Testis (tissue), 5 donors: ENCODE measurements at places on chromosomes 13 and 19. TPM values are rescaled to one million over a fixed set of nuclear protein-coding genes. Genes with fewer than 3 reads are reported as not detected.

GRCh38 chr13:27306364-27306763 lies 35.7 kb downstream of the RASL11A start:
- no peak for DNase-seq
- no peak overlapping the region for H3K27ac ChIP-seq
- no peaks in the 10 kb centered on the region for H3K36me3 ChIP-seq
- H3K4me1 ChIP-seq: no peaks in the 10 kb centered on the region
- no peaks in the 10 kb centered on the region for H3K27me3 ChIP-seq

GRCh38 chr13:113898391-113898790 lies 34.5 kb upstream of the GAS6 start:
- no peaks in the 10 kb centered on the region for H3K4me1 ChIP-seq
- H3K27me3 ChIP-seq: no peaks in the 10 kb centered on the region
- no peak for DNase-seq
- H3K4me3 ChIP-seq: no peak overlapping the region
- no peaks in the 10 kb centered on the region for H3K36me3 ChIP-seq
- H3K27ac ChIP-seq: no peak overlapping the region

GRCh38 chr13:99075268-99076191 lies 97.7 kb upstream of the DOCK9 start:
- no peak overlapping the region for H3K27ac ChIP-seq
- H3K36me3 ChIP-seq: no peaks in the 10 kb centered on the region
- no peak for DNase-seq
- H3K27me3 ChIP-seq: no peaks in the 10 kb centered on the region
- no peaks in the 10 kb centered on the region for H3K4me1 ChIP-seq

DNA sequence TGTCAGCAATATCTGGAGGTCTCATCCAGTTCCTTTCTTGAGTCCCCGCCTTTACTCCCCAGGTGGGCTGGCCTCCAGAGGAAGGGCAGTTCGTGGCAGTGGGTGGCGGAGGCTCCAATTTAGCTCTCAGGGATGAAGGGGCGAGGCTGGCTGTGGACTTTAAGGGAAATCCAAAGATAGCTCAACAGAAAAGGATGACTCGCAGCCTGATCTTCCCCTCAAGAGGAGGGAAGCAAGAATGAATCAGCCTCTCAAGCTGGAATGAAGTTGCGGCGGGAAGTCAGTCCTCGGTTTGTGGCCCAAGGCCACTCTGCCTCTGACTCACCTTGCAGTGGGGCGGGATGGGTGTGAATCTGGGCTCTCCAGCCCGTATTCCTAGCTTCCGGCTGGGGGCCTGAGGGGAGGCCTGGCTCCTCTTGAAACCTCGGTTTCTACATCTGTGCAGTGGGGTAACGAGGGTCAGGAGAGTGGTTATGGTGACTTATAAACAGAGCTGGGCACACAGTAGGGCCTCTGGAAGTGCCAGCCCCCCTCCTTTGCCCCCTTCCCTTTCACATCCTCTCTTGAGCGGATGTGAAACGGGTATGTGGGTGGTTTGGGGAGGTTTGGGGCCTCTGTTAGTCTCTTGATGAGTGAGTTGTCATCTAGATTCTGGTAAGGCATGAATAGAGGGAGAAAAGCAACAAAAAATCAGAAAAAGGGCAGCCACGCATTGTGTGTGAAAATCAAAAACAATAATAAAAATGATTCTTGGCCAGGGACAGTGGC lies 10.5 kb upstream of the SMG9 start:
- no peaks in the 10 kb centered on the region for H3K4me1 ChIP-seq
- H3K27me3 ChIP-seq: no peaks in the 10 kb centered on the region
- no peak for DNase-seq
- no peak overlapping the region for H3K27ac ChIP-seq
- H3K36me3 ChIP-seq: no peaks in the 10 kb centered on the region

- no peaks in the 10 kb centered on the region for H3K27me3 ChIP-seq
- no peak overlapping the region for H3K27ac ChIP-seq
- H3K36me3 ChIP-seq: no peaks in the 10 kb centered on the region
- H3K4me3 ChIP-seq: no peak overlapping the region
- H3K4me1 ChIP-seq: peaks cover 3% of the 10 kb centered on the region
- DNase-seq: no peak
Observed at GRCh38 chr13:77737583-77738200, 40.2 kb downstream of the SLAIN1 start.

DNA sequence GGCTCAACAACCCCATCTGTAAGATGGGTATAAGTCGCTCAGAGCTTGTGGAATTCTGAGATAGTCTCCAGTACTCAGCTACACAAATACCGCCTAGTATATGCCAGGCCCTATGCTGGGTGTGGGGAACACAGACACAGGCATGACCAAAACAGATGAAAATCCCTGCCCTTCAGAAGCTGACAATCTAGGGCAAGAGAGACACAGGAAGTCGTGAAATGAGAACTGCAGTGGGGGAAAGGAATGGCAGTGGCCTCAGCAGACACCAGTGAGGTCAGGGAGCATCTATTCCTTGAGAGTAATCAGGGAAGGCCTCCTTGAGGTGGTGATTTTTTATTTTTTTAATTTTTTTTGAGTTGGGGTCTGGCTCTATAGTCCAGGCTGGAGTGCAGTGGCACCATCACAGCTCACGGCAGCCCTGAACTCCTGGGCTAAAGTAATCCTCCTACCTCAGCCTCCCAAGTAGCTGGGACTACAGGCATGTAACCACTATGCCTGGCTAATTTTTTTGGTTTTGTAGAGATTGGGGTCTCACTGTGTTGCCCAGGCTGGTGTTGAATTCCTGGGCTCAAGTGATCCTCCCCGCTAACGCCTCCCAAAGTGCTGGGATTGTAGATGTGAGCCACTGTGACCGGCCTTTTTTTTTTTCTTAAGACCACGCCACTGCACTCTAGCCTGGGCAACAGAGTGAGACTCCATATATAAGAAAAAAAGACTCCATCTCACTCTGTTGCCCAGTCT lies 3.2 kb downstream of the TMIGD2 start:
- no peak overlapping the region for H3K27ac ChIP-seq
- H3K36me3 ChIP-seq: no peaks in the 10 kb centered on the region
- H3K4me3 ChIP-seq: no peak overlapping the region

GRCh38 chr13:85993567-85993966 lies 194.3 kb upstream of the SLITRK6 start:
- no peaks in the 10 kb centered on the region for H3K36me3 ChIP-seq
- H3K27ac ChIP-seq: no peak overlapping the region
- DNase-seq: no peak

- H3K36me3 ChIP-seq: no peaks in the 10 kb centered on the region
- DNase-seq: no peak
- no peaks in the 10 kb centered on the region for H3K27me3 ChIP-seq
- H3K4me1 ChIP-seq: peaks cover 8% of the 10 kb centered on the region
- H3K4me3 ChIP-seq: peak overlapping the region; percentile 77
Observed at GRCh38 chr19:2949939-2950285, 5.1 kb upstream of the ZNF77 start.

GRCh38 chr19:43780706-43781525 lies at the start of gene KCNN4:
Gene KCNN4, minus strand, starts transcription at chr19:43780973. Its CDS starts 112 bp downstream, at chr19:43780861.
- no peak within 1 kb of the TSS for H3K27ac ChIP-seq
- no peaks in the 10 kb centered on the region for H3K36me3 ChIP-seq
- no peaks in the 10 kb centered on the region for H3K4me1 ChIP-seq

DNA sequence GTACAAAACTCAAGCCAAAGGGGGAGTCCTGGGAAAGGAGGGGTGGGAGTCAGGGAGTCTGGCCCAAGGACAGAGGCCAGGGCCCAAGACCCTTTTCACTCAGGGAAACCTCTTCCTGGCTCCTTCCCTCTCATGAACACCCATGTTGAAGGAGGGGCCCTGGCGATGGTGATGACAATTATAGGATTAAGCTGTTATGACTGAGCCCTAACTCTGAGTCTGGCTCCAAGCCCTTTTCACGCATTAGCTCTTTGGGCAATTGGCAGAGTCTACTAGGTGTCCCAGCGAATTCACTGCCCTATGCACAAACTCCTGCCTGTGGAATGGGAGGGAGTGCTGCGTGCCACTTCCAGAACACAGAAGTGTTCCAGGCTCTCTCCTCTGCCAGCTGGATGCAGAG lies 20.7 kb downstream of the ZNF575 start:
- no peaks in the 10 kb centered on the region for H3K4me1 ChIP-seq
- no peak overlapping the region for H3K27ac ChIP-seq
- no peaks in the 10 kb centered on the region for H3K27me3 ChIP-seq
- DNase-seq: no peak
- no peaks in the 10 kb centered on the region for H3K36me3 ChIP-seq

DNA sequence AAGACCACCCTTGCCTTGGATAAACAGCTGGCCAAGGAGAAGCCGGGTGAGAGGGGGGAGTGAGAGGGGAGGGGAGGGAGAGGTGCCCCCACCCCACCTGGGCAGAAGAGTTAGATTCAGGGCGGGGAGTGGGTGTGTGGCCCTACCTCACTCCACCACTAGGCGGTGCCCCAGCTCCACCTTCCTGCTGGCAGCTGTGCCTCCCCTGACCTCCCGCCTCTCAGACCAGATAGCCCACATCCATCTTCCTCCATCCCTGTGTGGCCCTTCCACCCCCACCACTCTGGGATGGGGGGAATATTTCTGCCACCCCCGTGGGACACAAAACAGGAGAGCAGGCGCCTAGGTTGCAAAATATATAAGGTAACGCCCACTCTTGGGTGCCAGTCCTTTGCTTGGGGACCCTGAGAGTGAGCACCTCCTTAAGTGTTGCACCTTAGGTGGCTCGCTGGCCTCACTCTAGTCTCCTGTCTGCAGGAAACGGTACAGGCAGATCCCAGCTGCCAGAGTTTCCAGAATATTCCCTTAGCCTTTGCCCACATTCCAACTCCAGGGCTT lies 13.8 kb upstream of the EHD2 start:
- peak; percentile 80 for DNase-seq
- no peak overlapping the region for H3K4me3 ChIP-seq
- H3K27me3 ChIP-seq: no peaks in the 10 kb centered on the region
- H3K4me1 ChIP-seq: peaks cover 5% of the 10 kb centered on the region
- H3K27ac ChIP-seq: no peak overlapping the region

- no peaks in the 10 kb centered on the region for H3K4me1 ChIP-seq
- no peak overlapping the region for H3K4me3 ChIP-seq
- no peak for DNase-seq
- H3K36me3 ChIP-seq: no peaks in the 10 kb centered on the region
- H3K27ac ChIP-seq: no peak overlapping the region
Observed at GRCh38 chr19:42198676-42199439, 18.6 kb downstream of the DEDD2 start.

DNA sequence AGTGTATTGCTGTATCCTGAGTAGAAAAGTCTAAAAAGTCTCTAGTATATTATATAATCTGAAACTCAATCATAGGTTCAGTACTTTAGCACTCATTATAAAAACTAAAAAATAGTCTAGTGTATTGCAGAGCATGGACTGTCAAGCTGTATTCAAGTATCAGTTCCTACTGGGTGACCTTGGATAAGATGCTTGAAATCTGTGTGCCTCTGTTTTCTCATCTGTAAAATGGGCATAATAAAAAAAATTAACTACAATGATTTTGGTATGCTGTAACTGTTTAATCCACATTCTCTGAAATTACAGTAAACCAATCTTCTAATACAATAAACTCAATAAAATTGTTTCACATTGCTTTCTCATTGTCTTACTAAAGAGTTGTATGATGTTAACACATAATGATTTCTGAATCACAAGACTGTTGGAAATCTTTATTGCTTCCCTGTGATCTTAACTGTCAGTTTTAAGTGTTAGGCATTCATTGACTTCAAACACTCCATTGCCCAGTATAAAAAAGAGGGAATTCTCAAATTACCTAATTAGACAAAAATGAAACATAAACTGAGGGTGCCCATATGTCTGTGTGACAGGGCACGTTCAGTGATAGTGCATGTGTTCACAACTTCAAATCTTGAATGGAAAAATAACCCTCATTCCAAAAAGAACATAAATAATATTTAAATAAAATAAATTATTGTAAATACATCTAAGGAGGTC lies 2.2 kb downstream of the STARD13 start:
- H3K27me3 ChIP-seq: no peaks in the 10 kb centered on the region
- H3K27ac ChIP-seq: no peak overlapping the region
- H3K36me3 ChIP-seq: no peaks in the 10 kb centered on the region
- H3K4me1 ChIP-seq: peaks cover 13% of the 10 kb centered on the region
- DNase-seq: no peak
- no peak overlapping the region for H3K4me3 ChIP-seq

- peak; percentile 79 for DNase-seq
- no peak overlapping the region for H3K4me3 ChIP-seq
- no peak overlapping the region for H3K27ac ChIP-seq
- H3K4me1 ChIP-seq: peaks cover 6% of the 10 kb centered on the region
- no peaks in the 10 kb centered on the region for H3K27me3 ChIP-seq
- H3K36me3 ChIP-seq: no peaks in the 10 kb centered on the region
Observed at GRCh38 chr19:48489608-48490216, 20.5 kb downstream of the CYTH2 start.

GRCh38 chr19:6577476-6578125 lies 13.3 kb downstream of the CD70 start:
- H3K4me1 ChIP-seq: no peaks in the 10 kb centered on the region
- no peak overlapping the region for H3K27ac ChIP-seq
- no peak overlapping the region for H3K4me3 ChIP-seq
- no peak for DNase-seq
- no peaks in the 10 kb centered on the region for H3K36me3 ChIP-seq
- no peaks in the 10 kb centered on the region for H3K27me3 ChIP-seq

DNA sequence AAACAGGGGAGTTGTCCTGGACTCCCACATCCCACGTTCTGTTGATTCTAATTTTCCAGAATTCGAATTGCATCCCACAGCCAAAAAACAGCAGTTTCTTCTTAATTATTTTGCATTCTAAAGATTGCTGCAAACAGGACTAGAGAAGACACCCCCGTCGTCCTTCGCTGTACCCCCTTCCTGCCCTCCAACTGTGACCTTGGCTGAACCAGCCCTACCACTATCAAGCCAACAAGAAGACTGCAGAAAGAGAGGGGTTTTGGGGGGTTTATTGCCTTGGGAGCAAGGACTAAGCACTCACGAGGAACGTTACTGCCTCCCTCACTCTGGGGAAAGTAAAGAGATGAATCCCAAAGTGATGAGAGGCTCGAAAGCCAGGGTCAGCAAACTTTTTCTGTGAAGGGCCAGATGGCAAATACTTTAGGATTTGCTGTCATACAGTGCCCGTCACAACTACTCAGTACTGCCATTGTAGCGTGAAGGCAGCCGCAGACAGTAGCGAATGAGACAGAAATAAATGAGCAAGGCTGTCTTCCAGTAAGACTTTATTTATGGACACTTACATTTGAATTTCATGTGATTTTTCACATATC lies 32.5 kb upstream of the KATNAL1 start:
- DNase-seq: no peak
- no peak overlapping the region for H3K4me3 ChIP-seq
- H3K27me3 ChIP-seq: no peaks in the 10 kb centered on the region
- no peaks in the 10 kb centered on the region for H3K36me3 ChIP-seq
- peak overlapping the region; percentile 33 for H3K27ac ChIP-seq
- peaks cover 13% of the 10 kb centered on the region for H3K4me1 ChIP-seq

GRCh38 chr19:306151-306900 lies 15.1 kb upstream of the PLPP2 start:
- H3K4me3 ChIP-seq: no peak overlapping the region
- H3K4me1 ChIP-seq: no peaks in the 10 kb centered on the region
- no peaks in the 10 kb centered on the region for H3K36me3 ChIP-seq
- no peak overlapping the region for H3K27ac ChIP-seq
- no peaks in the 10 kb centered on the region for H3K27me3 ChIP-seq
- no peak for DNase-seq

Gene SMIM24
- 1.3 TPM for total RNA-seq

Gene PROSER1
- total RNA-seq: 32.0 TPM

Gene ING1
- total RNA-seq: 45.5 TPM

Gene TMEM272
- total RNA-seq: 1.7 TPM

Gene DCT
- total RNA-seq: 2.9 TPM

Gene CLEC4G
- 1.2 TPM for total RNA-seq

Gene CLIP3
- total RNA-seq: 20.7 TPM

Gene KCNJ14
- 1.6 TPM for total RNA-seq
